Bone marrow (tissue), 2 donors: ENCODE measurements at places on chromosomes 6 and 20.

DNA sequence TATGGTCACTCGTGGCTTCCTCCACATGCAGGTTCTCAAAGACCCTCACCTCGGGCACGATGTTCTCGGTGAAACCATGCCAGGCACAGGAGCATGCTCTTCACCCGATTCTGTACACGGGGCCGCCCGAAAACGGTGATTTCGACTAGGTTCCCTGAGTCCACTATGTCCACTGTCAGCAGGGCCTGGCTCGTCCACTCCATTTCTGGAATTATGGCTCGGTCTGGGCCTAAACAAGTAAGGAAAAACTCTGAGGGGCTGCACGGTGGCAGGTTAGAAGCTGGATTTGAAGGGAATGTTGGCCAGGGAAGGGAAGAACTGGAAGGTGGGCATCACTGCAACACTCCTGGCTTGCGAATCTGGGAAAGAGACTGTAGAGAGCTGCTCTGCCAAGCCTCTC lies 540 bp downstream of the OOEP start:
- no peak for DNase-seq

- DNase-seq = no peak
Observed at GRCh38 chr6:20029979-20030378, 182.3 kb downstream of the MBOAT1 start.

- DNase-seq = no peak
Observed at GRCh38 chr6:29651413-29652197, 5.3 kb upstream of the MOG start.

DNA sequence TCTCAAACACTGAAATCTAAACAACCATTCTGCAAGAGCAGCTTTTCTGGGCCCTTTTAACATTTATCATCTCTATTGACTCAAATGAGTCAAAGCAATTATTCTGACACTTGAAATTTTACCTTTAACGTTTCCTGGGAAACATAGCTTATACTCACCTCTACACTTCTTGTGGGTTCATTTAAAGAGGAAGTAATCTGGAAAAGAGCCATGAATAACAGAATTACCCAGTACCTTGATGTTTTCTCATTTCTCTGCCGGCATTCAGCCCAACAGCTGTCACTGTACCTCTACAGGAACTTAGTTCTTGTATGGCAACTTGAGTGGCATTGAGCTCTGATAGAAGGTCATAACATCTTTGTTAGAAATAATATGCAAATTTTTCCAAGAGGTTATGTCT lies 272.2 kb downstream of the KCNQ5 start:
- no peak for DNase-seq

DNA sequence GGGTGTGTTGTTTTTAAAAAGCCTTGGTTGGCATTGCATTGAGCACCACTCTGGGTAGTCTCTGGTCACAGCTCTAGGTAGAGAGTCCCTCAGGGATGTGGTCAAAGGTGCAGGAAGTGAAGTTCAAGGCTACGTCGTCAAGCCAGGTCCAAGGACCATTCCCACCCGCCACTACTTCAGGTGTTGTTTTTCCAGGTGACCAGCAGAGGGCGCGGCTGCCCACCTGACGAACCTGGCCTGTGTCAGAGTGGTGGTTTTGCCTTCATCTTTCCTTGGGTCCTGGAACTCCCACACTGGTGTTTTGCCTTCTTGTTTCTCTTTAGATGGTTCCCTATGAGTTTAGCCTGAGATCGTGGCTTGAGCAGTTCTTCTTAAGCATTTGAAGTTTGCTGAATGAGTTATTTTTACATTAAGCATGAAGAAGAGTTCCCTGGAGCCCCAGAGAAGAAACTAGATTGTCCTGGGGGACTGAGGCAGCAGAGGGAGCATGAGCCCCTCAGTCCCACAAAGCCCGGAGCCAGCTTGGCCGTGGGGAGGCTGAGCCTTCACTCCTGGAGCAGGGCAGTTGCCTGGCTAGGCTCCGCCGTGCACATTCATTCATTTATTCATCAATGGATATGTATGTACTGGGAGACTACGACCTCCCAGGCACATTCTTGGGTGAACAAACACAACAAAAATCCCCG lies 5.6 kb upstream of the PHACTR3 start:
- DNase-seq = no peak

DNA sequence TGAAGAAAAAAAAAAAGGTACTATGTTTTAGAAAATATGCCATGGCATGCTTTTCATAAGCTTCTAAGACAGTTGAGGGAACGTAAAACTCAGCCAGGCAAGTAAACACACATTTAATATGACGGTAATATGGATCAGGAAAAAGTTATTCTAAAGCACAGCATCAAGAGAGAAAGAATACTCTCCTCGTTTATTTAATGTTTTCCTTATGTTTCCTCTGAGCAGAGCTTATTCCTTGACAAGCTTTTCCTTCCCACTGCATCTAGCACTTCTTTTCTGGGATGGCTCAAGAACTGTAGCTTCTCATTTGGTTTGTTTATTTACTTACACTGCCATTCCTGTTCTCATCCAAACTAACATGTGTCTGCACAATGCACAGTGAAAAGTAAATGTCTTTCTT lies 2.7 kb upstream of the RSPO3 start:
- DNase-seq = no peak

DNA sequence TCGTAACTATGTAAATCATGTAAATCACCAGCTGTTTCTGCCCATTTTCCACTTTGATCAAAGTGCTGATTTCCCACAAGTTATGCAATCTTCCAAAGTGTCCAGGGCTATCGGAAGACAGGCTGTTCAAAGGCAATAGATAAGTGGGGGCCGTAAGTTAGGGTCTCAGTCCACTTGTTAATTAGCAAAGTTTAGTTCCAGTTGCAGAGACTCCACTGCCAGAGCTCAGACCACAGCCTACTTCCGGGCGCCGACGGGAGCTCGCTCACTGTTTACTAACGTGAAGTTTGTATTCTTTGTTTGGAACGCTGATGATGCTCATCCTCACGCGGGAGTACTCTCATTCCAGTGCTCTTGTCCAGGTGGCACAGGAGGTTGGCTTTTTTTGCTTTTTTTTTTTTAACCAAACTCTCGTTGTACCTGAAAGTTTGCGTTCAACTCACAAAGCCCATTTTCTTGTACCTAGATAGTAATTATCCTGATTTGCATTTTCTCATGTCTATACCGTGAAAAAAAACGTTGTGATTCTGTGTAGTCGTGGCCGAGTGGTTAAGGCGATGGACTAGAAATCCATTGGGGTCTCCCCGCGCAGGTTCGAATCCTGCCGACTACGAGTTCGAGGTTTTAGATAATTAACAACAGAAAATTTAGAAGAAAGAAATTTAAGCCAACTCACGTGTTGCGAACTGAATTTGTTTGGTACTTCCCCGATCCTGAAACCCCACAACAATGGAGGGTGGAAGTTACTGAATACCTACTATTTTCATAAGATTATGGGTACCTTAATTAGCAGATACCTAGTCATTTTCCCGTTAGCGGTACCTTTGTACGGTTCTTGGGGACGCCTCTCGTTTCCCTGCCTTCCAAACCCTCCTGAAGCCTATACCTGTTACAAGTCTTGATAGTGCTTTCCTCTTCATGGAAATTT lies 29.9 kb upstream of the ZNF184 start:
- no peak for DNase-seq

DNA sequence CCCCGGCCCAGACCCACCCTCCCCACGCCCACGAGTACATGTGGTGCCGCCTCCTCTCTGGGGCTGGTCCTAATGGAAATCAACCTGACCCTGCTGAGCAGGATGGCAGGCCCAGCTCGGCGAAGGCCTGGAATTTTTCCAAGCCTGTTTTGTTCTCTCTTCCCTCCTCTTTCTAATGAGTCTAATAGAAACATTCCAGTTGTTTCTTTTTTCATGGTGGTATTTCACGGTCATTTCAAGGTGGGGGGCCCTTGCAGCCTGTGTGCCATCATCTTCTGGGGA lies 16.6 kb downstream of the SMOC2 start:
- DNase-seq = no peak

- no peak for DNase-seq
Observed at GRCh38 chr20:38883081-38883980, 42.9 kb upstream of the FAM83D start.
